ENCODE measurements at places on chromosomes 13 and 19. TPM values are rescaled to one million over a fixed set of nuclear protein-coding genes. Genes with fewer than 3 reads are reported as not detected.

GRCh38 chr13:28031220-28031895 is 42.9 kb upstream of the URAD start:
- DNase-seq = no peak
- H3K27me3 ChIP-seq = no peaks in the 10 kb centered on the region
- H3K36me3 ChIP-seq = no peaks in the 10 kb centered on the region
- no peak overlapping the region for H3K4me3 ChIP-seq

DNA sequence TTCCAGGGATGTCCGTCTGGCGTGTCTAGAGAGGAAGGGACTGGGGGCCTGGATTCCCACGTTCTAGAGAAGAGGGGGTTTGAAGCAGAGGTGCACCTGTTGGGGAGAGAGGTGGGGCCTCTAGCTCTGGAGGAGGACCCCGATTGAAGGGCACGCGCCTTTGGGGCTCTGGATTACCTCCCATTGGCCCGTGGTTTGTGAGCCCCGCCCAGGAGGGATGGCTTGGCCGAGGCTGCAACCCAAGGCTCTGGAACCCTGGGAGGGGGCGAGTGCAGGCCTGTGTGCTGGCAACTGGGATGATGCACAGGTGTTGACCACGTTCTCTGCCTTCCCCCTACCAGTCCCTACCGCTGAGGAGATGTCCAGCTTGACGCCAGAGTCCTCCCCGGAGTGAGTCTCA is 20.2 kb downstream of the TMEM150B start:
- peaks cover 9% of the 10 kb centered on the region for H3K4me1 ChIP-seq
- peaks cover 27% of the 10 kb centered on the region for H3K36me3 ChIP-seq
- peak overlapping the region; percentile 87 for H3K27ac ChIP-seq
- peaks cover 10% of the 10 kb centered on the region for H3K27me3 ChIP-seq

DNA sequence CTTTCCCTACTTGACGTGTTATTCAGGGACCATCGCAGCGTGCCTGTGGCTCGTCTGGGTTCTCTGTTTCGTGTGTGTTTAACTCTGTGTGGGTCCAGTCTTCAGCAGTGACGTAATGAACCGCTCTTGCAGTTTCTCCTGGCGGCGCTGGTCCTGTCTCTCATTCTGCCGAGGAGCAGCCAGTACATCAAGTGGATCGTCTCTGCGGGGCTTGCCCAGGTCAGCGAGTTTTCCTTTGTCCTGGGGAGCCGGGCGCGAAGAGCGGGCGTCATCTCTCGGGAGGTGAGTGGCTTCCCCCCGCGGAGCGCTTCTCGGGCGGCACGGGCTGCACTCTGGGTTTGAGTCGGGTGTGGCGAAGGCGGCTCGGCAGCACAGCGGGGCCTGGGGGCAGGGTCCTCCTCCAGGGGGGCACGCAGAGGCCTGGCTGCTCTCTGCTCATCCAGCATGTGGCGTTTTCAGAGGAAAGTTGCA is 36.3 kb upstream of the TFDP1 start:
- peaks cover 46% of the 10 kb centered on the region for H3K36me3 ChIP-seq
- peaks cover 14% of the 10 kb centered on the region for H3K27me3 ChIP-seq
- DNase-seq = no peak
- H3K27ac ChIP-seq = peak overlapping the region; percentile 84
- H3K4me1 ChIP-seq = peaks cover 67% of the 10 kb centered on the region

GRCh38 chr13:55937180-55937579 is 1203.5 kb upstream of the PRR20A start:
- no peak for DNase-seq
- no peak overlapping the region for H3K4me3 ChIP-seq
- no peaks in the 10 kb centered on the region for H3K36me3 ChIP-seq
- H3K27me3 ChIP-seq = no peaks in the 10 kb centered on the region

Gene MBD3L2B
- total RNA-seq = not detected

DNA sequence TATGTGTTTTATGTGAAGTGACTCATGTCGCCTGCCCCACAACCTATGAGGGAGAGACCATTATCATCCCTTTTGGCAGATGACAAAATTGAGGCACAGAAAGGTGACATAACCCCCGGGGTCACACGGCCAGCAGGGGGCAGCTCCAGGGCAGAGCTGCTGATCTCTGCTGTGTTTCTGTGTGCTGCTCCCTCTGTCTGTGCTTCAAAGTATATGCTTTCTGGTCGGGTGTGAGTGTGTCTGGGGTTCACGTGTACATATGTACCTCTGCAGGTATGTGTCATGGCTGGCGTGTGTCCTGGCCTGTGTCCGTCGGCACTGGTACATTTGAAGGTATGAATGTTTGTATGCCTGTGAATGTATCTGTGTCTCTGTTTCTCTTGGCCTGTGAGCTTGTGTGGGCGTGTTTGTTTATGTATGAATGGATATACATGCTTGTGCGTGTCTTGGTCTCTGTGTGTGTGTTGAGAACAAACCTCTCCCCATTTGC is 7.1 kb downstream of the LIPE start:
- H3K27ac ChIP-seq = no peak overlapping the region
- peak; percentile 62 for DNase-seq
- H3K36me3 ChIP-seq = peaks cover 11% of the 10 kb centered on the region
- no peak overlapping the region for H3K4me3 ChIP-seq

Gene CERS1
- total RNA-seq = 15.7 TPM

DNA sequence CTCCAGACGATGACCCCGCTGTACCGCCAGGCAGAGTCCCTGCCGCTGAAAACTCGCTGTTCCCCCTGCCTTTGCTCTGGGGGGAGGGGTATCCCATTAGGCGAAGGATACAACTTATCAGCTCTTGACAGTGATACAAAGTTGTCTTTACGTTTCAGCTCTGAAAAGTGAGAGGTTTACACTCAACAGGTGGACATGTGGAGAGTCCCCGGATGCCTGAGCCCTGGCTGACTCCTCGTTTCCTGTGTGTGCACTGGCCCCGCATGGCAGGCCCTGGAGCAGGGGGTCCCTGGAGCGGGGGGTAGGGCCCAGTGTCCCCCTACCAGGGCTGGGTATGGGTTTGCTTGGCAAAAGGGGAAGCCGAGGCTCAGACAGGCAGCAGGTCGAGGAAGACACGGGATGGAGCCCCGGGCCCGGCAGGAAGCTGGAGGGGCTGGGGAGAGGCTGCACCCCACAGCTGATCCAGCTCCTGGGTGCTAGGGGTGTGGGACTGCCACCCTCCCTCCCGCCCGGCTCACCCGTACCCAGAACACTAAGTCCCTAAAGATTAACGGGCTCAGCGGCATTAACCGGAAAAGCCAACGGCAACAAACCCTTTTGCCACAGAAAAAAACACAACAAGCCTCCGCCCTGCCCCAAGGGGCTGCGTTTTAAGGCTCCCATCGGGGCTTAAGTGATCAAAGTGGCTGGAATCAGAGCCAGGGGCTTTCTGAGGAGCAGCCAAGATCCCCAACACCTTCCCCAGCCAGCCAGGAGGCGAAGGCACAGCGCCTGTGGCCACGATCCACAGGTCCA is 5.6 kb downstream of the TCF3 start:
- peaks cover 11% of the 10 kb centered on the region for H3K27me3 ChIP-seq
- H3K36me3 ChIP-seq = peaks cover 21% of the 10 kb centered on the region
- peaks cover 7% of the 10 kb centered on the region for H3K4me1 ChIP-seq
- no peak overlapping the region for H3K4me3 ChIP-seq
- no peak overlapping the region for H3K27ac ChIP-seq

GRCh38 chr13:24802074-24802473 is 38.1 kb downstream of the RNF17 start:
- DNase-seq = no peak
- H3K36me3 ChIP-seq = no peaks in the 10 kb centered on the region
- no peak overlapping the region for H3K4me3 ChIP-seq
- H3K4me1 ChIP-seq = peaks cover 2% of the 10 kb centered on the region
- peaks cover 2% of the 10 kb centered on the region for H3K27me3 ChIP-seq

DNA sequence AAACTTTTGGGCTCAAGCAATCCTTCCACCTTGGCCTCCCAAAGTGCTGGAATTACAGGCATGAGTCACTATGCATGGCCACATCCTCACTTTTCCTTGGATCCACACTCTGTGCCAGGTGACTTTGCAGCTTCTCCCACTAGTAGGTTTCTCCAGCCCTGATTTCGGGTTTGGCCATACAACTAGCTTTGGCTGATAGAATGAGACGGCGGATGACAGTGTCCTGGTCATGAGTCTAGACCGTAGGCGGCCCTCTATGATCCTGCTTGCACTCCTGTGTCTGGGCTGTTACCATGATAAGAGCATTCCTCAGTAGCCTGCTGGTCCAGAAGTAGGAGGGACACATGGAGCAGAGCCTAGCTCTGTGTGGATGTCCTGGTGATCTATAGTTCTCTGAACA is 112.5 kb upstream of the KL start:
- no peaks in the 10 kb centered on the region for H3K36me3 ChIP-seq
- H3K27ac ChIP-seq = no peak overlapping the region
- no peaks in the 10 kb centered on the region for H3K4me1 ChIP-seq

DNA sequence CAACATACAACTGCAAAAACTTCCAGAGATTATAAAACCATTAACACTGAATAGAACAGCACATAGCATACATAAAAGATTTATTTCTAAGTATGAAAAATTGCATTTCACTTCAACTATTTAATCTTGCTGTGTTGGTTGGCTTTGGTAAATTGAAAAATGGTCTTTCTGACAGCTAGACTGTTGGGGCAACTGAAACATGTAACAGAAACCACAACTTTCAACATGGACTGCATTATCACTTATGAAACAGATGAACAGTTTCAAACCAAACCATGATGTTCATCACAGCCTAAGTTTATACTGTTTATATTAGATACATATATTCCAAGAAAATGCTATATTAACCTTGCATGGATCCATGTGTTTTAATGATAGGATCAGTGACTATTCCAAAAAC is 324.1 kb upstream of the PCDH9 start:
- no peak for DNase-seq
- no peak overlapping the region for H3K4me3 ChIP-seq
- H3K27me3 ChIP-seq = peaks cover 3% of the 10 kb centered on the region

DNA sequence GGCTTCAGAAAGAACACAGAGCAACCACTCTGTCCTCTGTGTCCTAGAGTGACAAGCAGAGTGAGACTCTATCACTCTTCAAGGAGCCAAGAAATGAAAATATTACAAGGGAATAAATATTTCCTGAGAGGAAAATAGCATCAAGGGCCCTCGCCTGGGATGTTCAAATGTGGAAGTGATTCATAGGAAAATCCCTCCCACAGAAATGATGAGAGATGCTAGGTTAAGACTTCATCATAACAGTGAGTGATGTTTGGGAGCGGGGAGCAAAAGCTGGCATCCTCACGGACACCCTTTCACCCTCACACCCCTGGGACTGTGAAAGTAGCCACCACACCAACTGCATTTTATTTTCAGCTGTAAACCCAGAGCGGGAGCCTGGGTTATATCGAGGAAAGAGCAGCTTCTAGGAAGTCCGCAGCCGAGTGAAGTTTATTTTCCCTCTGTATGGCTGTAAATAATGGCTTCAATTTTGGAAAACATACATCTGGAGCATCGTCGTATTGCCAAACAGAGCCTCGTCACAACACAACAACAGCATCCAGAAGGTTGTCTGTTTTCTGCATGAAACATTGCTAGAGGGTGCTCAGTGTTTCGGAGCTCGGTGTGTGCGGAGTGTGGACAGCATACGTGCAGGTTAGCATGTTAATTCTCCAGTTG is 54.8 kb downstream of the DLEU7 start:
- H3K36me3 ChIP-seq = no peaks in the 10 kb centered on the region
- H3K4me3 ChIP-seq = no peak overlapping the region
- DNase-seq = no peak
- H3K27ac ChIP-seq = no peak overlapping the region
- H3K27me3 ChIP-seq = peaks cover 3% of the 10 kb centered on the region

Gene ZNF497
- total RNA-seq = 3.6 TPM

DNA sequence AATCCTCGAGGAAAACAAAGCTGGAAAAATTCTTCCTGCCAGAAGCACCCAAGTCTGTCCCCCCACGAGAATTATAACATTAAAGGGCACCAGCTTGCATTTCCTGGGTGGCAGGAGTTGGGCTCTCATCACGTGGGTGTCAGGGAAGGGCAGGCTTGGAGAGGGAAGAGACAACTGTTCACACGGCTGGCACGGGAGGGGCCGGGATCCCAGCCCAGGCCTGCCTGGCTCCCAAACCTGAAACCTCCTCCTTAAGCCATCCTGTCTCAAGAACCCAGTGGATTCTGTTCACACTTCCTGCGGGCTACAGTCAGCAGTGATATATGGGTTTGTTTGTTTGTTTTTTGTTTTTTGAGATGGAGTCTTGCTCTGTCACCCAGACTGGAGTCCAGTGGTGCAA is 12.2 kb downstream of the GRIK5 start:
- H3K36me3 ChIP-seq = peaks cover 31% of the 10 kb centered on the region
- no peak overlapping the region for H3K27ac ChIP-seq
- H3K4me3 ChIP-seq = no peak overlapping the region

- DNase-seq = no peak
- peaks cover 3% of the 10 kb centered on the region for H3K27me3 ChIP-seq
- no peak overlapping the region for H3K4me3 ChIP-seq
- no peak overlapping the region for H3K27ac ChIP-seq
- H3K4me1 ChIP-seq = no peaks in the 10 kb centered on the region
Observed at GRCh38 chr13:31891472-31891871, 140.1 kb upstream of the FRY start.

GRCh38 chr13:83876546-83876945 is 5.7 kb downstream of the SLITRK1 start:
- no peak for DNase-seq
- H3K27ac ChIP-seq = no peak overlapping the region
- H3K36me3 ChIP-seq = no peaks in the 10 kb centered on the region
- H3K27me3 ChIP-seq = peaks cover 8% of the 10 kb centered on the region
- no peak overlapping the region for H3K4me3 ChIP-seq

Gene SKA3
- 7.9 TPM for total RNA-seq

- peak; percentile 23 for DNase-seq
- peaks cover 47% of the 10 kb centered on the region for H3K4me1 ChIP-seq
- peaks cover 14% of the 10 kb centered on the region for H3K27me3 ChIP-seq
- peak overlapping the region; percentile 83 for H3K27ac ChIP-seq
Observed at GRCh38 chr19:55257461-55258420, 1.1 kb downstream of the PPP6R1 start.

GRCh38 chr13:60009300-60010253 is 154.2 kb downstream of the DIAPH3 start:
- no peak for DNase-seq
- H3K4me3 ChIP-seq = no peak overlapping the region

Gene ERICH6B
- not detected for total RNA-seq

DNA sequence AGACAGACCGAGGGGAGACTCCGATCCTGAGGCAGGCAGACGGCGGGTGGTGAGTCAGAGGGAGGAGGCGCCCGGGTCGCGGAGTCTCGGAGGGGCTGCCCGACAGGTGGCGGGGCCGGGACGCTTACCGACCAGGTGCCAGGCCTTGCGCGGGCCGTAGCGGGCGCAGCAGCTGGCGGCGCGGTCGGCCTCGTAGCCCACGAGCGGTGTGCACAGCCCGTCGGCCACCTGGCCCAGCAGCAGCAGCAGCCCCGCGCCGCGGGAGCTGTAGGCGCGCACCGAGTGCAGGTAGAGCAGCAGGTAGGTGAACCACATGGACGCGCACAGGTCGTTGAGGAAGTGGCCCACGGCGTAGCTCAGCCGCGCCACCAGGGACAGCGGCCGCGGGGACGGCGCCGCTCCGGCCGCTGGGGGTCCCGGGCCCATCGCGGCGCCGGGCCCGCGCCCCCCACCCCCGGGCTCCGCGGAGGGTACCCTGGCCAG is 367 bp downstream of the MFSD12 start:
- peak overlapping the region; percentile 99 for H3K4me3 ChIP-seq
- no peak overlapping the region for H3K27ac ChIP-seq
- H3K27me3 ChIP-seq = peaks cover 11% of the 10 kb centered on the region
